ENCODE measurements at places on chromosomes 12 and 14.

- DNase-seq, result no peak
Observed at GRCh38 chr14:77883847-77884238, 83.9 kb downstream of the ADCK1 start.

- DNase-seq, result no peak
Observed at GRCh38 chr14:83974647-83975163, 1555.2 kb upstream of the FLRT2 start.

DNA sequence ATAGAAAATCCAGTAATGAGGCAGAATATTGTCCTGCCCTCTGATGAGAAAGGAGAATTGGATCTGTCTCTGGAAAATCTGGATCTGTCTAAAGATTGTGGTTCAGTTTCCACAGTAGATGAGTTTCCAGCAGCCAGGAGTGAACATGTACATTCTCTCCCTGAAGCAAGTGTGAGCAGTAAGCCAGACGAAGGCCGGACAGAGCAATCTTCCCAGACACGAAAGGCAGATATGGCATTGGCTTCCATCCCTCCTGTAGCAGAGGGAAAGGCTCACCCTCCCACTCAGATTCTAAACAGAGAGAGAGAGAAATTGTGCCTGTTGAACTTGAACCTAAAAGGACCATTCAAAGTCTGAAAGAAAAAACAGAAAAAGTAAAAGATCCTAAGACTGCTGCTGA, 31.4 kb downstream of the PARP11 start:
- no peak for DNase-seq

GRCh38 chr14:104935026-104935650, 10.5 kb downstream of the PLD4 start:
- DNase-seq, result no peak

GRCh38 chr12:9667403-9668160, 1.9 kb upstream of the CLEC2D start:
- no peak for DNase-seq

DNA sequence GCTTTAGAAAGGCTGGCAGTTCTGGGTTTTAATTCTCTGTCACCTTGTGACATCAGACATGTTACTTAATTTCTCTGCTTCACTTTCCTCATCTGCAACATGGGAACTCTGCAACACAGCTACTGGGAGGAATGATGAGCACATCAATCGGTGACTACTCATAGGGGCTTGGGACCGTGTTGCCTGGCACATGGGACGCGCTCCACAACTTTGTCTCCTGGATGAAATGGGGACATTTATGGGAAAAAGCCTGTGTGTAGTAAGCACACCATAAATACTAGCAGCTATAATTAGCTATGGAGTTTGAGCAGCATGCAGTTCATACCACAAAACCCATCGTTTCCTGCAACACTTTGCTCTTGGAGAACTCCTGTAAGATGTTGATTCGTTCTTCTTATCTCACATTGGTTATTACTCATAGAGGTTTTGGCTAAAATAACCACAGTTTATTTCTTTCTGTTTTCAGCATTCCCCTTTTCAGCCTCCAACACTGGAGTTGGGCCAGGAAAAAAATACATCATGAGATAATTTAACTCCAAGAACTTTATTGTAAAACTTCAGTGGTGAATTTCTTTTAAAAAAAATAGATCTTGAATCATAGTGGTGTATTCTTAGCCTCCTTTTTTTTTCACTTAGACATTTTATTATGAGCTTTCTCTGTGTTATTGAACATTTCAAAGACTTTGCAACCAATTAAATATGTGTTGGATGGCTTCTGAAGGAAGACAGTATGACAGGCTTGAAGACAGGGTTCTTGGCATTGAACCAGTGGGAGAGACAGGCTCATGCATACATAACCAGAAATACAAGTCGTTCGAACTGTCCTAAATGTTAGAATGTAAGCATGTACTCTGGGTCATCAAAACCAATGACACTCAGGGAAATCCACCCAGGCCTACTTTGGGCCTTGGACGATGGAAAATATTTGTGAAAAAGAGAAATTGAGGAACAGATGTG, 72.7 kb downstream of the RIN3 start:
- peak; percentile 69 for DNase-seq

DNA sequence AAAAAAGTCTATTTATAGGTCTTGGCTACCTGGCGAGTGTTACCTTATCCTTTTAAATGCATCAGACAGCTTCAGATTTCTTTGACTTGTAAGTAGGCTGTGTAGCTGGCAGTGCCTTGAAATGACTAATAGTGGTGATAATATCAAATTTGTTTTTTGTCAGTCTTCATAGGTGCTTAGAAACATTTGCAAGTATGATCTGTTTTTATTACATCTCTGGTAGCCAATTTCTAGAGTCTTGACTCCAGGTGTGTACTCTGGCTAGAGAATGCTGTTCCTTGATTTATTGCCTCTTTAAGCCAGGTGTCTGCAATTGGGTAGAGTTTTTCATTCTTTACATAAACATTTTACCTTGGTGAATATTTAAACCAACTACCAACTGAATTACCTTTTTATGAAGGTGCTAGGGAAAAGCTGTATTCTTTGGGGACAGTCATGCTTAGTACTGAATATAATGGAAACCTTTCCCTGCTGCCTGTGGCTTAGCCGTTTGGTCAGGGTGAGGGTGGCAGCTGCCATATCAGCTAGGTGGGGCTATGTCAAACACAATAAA, 32.6 kb downstream of the MLXIP start:
- no peak for DNase-seq

DNA sequence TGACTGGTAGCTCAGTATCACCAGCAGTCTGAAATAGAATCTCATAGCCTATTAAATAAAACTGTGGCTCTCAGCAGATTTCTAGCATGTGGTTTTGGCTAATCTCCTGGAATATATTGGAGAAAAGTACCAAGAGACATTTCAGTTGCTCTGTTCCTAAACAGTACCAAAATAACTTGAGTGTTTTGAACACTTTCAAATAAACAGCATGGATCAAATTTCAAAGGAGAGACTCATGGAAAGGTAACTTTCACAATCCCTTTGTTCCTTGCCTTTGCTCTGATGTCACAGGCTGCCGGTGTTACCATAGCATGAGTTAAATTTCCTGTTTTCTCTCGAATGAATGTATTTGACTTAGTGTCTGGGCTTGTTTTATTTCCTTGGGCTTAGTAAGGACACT, 3.4 kb downstream of the ARG2 start:
- DNase-seq, result no peak

DNA sequence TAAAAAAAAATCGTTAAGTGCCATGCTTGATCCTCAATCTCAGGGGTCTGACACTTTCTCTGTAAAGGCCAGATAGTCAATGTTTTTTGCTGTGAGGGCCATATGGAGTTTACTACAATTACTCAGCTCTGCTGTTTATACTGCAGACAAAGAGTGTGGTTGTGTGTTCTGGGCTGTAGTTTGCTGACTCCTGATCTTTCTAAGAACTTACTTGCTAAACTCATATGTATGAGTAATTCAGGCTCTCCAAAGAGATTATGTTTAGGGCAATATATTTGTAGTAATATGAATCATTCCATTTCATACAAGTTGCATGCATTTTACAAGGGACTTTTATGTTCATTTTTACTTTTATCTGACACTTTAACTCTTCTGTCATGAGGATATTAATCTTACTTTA, 188.2 kb downstream of the TMTC2 start:
- DNase-seq, result no peak

- DNase-seq, result no peak
Observed at GRCh38 chr12:58341791-58342190, 400.4 kb downstream of the ATP23 start.

DNA sequence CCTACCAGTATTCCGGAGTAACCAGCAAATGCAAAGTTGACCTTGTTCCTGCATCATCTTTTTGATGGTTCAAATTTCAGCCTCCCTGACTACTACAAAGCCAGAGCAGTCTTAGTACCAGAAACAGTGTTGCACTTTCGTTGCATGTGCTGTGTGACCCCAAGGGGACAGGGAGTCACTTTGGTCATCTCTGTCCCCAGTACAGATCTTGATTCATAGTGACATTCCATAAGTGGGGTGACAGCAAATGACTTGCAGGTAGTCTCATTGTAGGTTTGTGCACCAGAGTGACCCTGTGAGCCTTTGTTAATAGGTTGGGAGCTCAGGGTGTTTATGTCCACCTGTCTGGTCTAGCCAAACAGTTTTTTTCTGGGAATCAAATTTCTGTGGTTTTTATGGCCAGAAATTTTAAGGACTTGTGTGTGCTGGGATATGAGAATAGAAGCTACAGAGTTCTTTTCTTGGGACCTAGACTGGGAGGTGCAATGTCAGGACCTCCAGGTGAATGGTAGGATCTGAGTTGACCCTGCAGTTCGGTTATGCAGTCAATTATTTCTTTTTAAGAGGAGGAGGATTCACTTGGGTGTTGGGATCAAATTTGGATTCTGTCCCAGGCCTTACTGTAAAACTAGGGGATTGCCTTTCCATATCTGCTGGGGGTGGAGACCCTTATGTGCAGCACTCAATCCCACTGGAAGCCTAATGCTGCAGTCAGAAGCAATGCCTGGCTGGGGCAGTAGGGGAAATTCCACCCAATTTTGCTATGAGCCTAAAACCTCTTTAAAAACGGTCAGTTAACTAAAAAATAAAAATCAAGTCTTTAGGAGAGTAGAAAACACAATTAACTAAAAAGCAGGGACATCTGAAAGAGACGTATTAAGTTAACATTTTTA, 10.1 kb downstream of the EIF5 start:
- peak; percentile 1 for DNase-seq

GRCh38 chr12:108696111-108696995, 35.0 kb downstream of the CORO1C start:
- no peak for DNase-seq

DNA sequence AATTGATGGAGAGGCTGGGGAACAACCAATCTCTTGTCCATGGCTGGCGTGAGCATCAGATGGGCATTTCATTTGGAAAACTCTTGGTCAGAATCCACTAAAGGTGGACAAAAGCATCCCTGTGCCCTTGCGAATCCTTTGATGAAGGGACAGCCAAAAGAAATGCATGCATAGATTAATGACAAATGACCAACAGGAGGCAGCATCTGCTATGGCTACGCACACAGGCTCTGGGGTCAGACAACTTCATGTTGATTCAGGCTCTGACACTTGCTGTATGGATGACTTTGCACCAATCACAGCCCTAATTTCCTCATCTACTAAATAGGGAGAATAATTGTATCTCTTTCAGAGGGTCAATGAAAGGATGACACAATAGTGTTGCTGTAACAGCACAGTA, 117.5 kb downstream of the ASCL4 start:
- DNase-seq, result no peak

GRCh38 chr12:122996188-122996601, 15.7 kb downstream of the ARL6IP4 start:
- DNase-seq, result no peak

DNA sequence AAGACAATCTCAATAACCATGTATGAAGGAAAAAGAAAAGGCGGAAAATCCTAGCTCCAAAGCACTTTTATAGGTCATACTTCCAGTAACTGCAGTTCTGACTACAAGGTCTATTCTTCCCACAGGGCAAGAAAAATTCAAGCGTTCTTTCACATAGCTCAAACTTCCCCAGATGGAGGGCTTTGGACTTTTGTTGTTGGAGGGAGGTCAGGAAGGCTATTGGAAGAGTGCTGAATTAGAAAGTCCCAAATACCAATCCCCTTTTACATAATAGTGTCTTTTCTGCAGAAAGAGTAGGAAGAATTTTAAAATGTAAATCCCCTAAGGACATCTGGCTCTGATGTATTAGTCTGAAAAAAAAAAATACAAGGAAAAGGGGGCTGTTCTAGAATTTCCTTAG, 309.4 kb downstream of the MDGA2 start:
- DNase-seq, result no peak
